Stimulated activated CD4-positive, alpha-beta T cell treated with anti-CD3 and anti-CD28 coated beads, Interleukin-12 subunit alpha, Interleukin-12 subunit beta, amount 100 ng/mL, for 24 hours (primary cell): ENCODE measurements at places on chromosomes 1 and 21.

DNA sequence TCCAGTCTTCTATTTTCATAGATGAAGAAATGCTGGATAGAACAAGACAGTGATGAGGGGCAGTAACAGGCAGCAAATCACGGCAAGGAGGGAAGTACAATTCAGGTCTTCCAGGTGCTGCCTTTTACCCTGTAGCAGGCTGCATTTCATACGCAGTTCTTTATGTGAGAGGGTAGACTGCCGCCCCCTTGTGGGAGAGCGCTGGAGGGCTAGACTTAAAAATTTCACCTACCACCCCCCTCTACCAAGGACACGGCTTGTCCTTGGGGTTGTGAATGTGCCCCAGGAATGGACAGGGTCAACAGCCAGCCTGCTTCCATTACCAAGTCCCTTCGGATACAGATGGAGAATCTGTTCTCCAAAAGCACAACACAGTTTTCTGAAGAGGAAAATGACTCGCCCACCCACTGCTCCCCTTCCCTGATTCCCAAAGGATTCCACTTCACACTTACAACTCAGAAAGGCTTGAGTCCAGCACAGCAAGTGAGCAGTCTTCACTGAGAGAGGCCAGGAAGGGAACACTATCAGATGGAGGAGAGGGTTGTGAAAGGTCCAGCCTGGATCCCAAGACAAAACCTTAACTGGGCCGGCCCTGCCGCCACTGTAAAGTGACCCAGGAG lies 7.4 kb downstream of the WDR77 start:
- DNase-seq: peak; percentile 37

DNA sequence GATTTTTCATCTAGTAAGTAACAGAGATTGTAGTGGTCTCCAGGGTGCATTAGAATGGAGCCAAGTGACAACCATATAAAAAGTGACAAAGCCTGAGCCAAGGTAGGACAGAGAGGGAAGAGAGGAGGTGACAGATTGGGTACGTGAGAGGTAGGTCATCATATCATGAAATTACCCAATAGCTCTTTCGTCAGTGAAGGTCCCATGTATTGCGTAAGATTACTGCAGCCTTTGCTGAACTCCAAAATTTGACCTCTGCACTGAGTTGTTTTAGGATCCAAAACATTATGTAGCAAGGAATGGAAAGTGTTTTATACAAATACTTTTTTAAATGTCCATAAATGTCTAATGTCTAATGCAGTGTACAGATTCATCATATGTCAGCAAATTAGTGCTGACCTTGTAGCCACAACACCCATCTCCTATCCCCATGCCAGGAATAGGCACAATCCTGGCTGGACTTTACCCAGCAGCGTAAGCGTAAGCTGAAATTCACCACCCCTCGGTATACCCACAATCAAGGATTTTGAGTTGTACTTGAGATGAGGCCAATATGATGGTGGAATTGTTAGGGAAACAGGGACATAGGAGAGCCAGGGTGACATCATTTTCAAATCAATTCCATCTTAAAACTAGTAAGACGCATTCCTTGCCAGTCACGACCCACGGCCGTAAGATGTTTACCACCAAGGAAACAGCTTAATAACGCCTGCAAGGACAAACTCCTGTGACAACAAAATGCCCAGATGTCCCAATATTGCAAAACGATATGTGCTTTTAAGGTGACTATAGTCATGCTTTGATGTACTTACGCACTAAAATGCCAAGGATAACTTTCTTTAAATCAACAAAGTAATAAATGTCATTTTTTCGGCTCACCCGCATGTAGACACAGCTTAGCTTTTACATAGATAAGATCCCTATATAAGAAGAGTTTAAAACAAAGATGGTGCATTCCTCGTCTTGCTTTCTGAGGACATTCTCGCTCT lies 38.1 kb upstream of the GREM2 start:
- DNase-seq: no peak

DNA sequence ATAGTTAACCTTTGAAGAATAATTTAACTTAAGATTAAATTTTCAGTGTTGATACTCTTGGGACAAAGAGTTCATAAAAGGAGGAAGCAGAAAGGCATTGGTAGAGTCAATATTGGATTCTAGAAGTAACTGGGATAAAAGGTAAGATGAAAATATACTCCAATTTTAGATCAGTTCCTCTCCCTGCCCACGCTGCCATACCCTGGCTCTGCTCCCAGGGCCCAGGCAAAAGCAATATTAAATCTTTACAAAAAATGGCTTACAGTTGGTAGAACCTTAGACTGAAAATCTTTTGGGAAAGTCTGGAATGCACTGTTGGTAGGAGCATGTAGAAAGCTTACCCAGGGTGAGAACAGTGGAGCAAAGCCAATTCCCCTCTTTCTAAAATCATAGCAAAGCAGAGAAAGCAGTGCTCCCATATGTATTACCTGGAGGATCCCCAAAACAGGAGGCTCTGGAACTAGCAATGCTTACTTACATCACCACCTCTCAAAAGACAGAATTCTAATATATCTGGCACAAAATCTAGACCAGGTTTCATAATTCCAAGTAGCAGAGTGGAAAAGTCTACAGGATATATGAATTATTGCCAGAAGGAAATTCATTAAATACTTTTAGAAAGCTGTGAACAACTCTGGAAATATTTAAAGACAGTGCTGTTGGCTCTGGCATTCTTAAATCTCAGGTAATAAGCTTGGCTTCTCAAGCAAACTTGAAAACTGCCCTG lies 24.5 kb downstream of the KIAA0319L start:
- DNase-seq: no peak

DNA sequence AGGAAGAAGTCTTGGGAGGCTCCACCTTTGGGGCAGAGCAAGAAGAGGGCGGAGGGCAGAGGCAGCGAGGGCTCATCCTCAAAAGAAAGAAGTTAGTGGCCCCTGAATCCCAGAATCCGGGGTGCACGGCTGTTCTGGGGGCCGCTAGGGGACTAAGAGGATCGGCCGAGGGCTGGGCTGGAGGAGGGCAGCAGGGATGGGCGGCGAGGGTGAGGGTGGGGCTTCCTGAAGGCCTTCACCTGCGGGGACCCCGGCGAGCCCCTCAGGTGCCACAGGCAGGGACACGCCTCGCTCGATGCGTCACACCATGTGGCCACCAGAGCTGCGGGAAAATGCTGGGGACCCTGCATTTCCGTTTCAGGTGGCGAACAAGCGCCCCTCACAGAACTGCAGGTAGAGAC lies 23.9 kb downstream of the COL6A1 start:
- DNase-seq: no peak

- DNase-seq: no peak
Measured at GRCh38 chr1:54649130-54649898, 7.7 kb downstream of the MROH7 start.

- DNase-seq: no peak
Measured at GRCh38 chr21:36048357-36048756, 12.0 kb downstream of the SETD4 start.

- no peak for DNase-seq
Measured at GRCh38 chr1:204459706-204460105, 34.9 kb downstream of the PIK3C2B start.

DNA sequence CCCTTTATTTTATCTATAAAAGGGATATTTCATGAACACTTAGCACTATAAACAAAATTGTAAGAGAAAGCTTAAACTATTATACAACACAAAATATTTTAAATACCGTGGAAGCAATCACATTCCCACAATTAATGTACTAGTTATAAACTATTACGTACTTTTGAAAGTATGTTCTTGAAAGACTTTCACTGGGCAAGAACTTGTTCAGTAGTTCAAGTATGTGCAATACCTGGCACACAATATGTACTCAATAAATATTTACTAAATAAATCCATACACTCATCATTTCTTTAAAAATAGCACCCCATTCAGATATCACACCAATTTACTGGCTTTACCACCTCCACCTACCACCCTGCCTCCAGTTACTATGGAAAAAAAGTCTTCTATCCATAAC lies 12.6 kb upstream of the FMO2 start:
- DNase-seq: no peak

GRCh38 chr1:24400065-24400464 lies 13.5 kb downstream of the STPG1 start:
- no peak for DNase-seq

- DNase-seq: no peak
Measured at GRCh38 chr1:80056179-80056578, 1049.6 kb upstream of the ADGRL4 start.

GRCh38 chr1:247681288-247681897 lies 1.9 kb upstream of the OR13G1 start:
- DNase-seq: peak; percentile 26

- DNase-seq: no peak
Measured at GRCh38 chr1:43564551-43565348, 34.1 kb downstream of the PTPRF start.

DNA sequence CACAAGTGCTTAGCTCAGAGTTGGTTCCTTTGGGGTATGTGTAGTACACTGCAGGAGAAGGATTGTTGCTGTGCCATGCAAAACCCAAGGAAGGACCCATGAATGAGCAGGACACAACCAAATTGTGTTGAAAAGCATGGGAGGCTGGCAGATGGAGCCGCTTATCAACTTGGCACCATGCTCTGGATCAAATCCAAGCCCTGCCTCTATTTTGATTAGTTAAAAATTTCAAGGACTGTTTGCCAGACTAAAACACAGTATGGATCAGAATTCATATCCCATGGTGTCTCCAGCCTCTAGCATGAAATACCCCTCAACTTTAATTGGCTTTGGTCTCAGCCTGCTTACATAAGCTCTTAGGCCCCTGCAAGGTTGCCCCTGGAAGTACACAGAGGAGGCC lies 27.8 kb downstream of the CCDC185 start:
- DNase-seq: no peak

DNA sequence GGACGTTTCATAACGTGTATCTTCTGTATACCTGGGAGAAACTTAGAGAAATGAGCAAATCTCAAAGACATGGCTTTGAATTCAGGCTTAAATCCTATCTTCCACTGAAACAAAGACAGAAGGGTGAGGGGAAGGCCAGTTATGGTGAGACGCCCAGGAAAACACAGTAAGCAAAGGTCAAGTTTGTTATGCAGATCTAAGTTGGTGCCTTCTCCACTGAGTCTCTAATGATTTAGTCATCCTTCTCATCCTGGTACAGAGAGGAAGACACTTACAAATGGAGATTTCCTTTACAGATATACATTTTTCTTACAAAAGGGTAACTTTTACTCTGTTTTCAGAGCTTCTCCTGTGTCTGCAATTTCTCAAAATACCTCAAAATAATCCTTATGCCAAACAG lies 64.4 kb downstream of the MAP3K7CL start:
- DNase-seq: no peak

GRCh38 chr1:100177295-100178041 lies 588 bp downstream of the LRRC39 start:
- DNase-seq: no peak

DNA sequence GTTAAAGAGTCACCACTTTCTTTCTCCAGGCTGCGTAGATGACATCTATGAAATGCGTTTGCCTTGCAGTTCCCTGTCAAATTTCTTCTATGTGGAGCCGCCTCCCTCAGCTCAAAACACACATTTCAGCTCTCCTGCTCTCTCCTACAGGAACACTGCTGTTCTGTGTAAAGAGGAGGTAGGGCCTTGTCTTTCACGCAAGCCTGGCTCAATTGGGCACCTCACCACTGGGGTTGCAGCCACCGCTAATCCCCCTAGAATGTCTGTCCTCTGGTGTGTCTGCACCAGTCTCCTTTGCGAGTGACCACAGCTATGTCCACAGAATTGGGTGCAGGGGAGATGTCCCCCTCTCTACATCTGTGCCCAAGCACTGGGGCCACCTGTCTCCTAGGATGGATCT lies 31.8 kb upstream of the CFHR4 start:
- DNase-seq: no peak

DNA sequence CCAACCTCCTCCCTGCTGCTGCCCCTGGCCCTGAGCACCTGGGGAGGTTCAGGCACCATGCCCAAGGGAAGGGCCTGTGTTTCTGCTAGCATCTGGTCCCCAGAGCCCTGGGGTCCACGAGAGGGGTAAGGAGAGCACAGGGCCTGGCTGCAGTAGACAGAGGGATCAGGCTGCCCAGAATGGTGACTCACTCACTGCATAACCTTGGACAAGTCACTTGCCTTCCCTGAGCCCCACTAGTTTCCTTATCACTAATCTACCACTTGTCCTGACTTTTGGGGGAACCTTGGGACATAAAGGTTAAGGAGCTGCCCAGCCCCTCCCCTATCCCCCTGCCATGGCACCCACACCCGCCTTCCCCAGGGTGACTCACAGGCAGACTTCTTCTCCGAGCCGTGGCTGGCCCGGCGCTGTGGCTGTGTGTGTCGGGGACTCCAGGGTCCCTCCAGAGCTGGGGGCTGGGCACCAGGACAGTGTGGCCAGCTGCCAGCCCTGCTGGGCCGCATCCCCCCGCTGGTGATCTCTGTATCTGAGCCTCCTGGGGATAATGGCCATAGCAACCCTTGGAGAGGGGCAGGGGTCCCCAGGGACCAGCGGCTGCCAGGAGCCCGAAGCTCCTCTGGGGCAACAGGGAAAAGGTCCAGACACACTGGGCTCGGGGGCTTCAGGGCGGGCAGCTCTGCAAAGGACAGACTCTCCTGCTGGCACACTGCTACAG lies 4.0 kb downstream of the ARHGEF19 start:
- DNase-seq: no peak

DNA sequence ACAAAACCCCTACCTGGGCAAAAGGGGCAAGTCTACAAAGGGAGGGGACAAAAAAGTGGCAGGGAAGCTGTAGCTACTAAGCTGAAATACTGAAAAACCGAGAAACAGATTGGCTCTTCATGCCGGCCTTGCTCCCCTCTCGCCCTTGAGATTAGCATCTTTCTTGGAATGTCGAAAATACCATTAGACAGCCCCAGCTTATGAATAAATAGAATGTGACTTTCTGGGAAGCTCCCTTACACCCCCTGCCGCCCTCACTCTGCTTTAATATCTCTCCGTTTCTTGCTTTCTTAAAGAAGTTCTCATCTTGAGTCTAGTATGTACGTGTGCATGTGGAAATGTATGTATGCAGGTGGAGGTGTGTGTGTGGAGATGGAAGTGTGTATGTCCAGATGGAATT lies 14.1 kb downstream of the TRAF3IP3 start:
- DNase-seq: no peak

DNA sequence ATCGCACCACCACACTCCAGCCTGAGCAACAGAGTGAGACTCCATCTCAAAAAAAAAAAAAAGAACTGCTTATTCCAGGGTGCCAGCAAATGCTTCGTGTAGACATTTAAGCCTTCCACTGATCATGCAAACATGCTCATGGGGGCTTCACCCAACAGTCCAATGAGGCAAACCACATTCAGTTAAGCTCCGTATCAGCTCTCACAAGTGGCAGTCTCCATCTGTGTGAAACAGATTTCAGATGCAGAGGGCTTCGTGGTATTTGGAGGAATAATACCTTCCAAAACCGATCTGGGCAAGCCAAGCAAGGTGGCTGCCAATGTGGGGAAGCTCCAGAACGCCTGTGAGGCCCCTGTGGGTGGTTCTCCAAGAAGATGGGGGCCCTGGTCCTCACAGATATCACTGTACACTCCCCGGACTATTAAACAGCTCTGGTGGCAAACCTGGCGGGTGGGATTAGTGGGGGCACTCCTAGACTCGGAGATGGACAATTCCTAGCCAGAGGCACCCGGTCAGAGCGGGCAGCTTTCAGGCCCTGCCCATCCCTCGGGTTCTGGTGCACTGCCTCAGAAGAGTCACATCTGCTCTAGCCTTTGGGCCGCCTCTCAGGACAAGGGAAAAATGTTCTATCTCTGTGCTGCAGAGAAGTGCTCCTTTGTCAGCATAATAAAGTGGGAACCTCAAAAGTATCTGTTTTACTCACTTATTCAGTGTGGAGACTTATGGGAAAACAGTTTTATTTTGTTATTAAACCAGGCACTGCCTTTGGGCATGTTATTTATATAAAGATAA lies 10.2 kb downstream of the CREG1 start:
- DNase-seq: no peak

- DNase-seq: no peak
Measured at GRCh38 chr1:6384962-6385361, 8.6 kb downstream of the ACOT7 start.
